ENCODE measurements at places on chromosomes 1 and 21.

- no peak for DNase-seq
Measured at GRCh38 chr1:71618191-71618590, 537.4 kb upstream of the ZRANB2 start.

DNA sequence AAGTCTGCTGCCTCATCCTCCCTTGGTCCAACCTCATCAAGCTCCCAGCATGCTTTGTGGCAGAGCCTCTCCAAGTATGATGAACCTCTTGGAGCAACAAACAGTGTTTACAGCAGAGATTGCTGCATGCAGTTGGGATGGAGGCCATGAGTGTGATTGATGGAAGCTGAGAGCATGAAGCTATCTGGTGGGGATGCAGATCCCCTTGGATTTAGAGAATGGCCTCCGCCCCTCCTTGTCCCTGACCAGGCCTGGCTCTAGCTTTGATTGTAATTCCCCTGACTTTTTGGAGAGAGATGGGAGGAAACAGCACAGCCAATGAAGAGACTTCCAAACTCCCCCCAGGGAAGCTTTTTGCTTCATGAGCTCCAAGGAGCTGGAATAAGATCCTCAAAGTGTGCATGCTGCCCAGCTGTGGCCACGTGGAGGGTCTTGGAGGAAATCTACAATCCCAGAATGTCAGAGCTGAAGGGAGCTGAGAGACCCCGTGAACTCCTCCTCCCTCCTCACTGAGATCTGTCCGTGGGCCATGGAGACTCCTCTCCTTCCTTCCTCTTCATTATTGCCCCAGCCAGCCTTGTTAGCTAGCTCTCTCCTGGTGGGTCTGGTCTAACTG lies 165.3 kb upstream of the USP24 start:
- no peak for DNase-seq

DNA sequence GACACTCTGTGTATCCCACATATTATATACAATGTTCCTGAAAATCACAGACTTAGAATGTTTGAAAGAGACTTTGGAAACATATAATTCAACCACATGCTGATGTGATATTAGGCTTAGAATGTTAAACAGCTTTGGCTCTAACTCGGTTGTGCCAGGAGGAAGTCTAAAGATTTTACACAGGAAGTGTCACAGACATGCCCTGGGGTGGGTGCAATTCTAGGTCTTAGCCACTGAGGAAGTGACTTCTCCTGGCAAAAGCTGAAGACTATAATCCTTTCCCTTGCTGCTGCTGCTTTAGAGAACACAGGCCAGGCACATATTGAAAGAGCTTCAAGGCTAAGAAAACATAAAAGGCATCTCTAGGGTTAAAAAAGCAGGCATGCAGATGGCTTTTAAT lies 51.0 kb downstream of the RPL5 start:
- no peak for DNase-seq

- DNase-seq, result no peak
Measured at GRCh38 chr1:211781260-211781659, 49.3 kb downstream of the LPGAT1 start.

- no peak for DNase-seq
Measured at GRCh38 chr1:43419627-43420425, 30.1 kb downstream of the SZT2 start.

DNA sequence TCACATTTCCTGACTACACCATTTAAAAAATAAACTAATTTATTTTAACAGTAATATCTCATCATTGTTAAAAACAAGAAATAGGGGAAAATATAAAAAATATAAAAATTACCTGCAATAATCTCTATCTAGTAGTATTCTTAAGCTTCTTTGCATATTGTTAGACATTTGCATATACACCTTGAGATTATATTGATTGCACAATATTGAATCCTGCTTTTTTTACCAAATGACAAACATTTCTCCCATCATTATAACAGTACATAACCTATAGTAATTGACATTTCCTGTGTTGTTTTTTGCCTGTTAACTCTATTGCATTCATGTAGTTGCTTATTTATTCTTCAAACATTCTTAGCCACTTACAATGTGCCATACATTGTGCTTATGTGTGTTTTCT lies 11.7 kb upstream of the CR1L start:
- no peak for DNase-seq

GRCh38 chr1:25504706-25505595 lies 38.5 kb upstream of the LDLRAP1 start:
- DNase-seq, result no peak

DNA sequence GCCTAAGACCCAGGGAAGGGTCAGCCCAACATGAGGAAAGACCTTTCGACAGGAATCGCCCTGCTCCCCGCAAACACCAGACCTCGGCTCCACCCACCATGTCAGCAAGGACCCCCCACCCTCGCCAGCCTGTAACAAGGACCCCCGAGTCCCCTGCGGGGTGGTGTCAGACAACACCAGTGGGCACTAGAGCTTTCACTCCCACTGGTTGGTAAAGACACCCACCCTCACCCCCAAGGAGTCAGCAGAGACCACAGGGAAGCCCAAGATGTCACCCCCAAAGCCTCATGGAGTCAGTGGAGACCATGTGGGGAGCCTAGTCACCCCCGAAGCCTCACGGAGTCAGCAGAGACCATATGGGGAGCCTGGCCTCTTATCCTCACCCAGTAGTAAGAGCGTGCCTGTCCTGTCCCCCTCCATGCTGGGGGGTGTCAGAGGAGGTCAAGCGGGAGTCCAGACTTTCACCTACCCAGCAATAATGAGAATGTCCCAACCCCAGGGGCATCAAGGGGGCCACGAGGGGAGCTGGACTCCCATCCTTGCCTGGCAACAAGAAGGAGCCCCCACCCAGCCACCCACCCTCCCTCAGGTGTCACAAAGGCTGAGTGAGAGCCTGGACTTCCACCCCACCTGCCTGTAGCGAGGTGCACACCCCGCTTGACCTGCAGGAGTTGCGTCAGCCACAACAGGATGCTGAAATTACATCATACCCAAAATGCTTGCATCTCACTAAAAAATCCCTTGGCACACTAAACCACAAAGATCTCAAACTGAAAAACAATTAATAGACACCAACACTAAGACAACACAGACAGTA lies 24.8 kb downstream of the SLC19A1 start:
- DNase-seq, result no peak

DNA sequence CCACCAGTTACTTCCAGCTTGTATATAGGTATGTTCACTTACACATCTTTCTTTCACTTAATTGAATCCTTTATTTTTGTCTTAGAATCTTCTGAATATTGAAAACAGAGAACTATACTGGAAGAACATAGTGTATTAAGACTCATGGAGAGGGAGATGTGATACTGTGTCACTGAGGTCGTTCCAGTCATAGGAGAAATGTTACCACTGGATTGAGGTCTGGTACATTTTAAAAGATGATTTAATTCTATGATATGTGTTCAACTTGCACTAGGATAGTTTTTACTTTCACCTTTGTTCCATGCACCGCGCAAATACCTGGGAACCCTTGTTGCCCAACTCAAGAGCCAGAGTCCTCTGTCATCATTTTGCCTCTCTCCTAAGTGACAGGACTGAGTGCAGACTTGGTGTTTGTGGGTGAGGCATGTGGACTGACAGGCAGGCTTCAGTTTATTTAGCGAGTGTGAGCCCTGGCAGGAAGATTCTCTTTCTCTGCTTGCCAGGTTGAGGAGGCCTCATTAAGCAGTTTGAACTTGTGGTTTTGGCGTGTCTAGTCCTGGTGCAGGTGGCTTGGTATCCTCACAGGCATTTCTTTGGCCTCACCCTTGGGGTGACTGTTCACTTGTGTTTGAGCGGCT lies 63.7 kb downstream of the DYRK1A start:
- DNase-seq, result no peak

- no peak for DNase-seq
Measured at GRCh38 chr1:86370601-86371022, 25.5 kb downstream of the ODF2L start.

- no peak for DNase-seq
Measured at GRCh38 chr1:231896806-231897205, 270.2 kb downstream of the DISC1 start.

- DNase-seq, result no peak
Measured at GRCh38 chr1:207401578-207401977, 52.5 kb upstream of the CR2 start.

- no peak for DNase-seq
Measured at GRCh38 chr1:35574655-35575415, 1.7 kb downstream of the TFAP2E start.

DNA sequence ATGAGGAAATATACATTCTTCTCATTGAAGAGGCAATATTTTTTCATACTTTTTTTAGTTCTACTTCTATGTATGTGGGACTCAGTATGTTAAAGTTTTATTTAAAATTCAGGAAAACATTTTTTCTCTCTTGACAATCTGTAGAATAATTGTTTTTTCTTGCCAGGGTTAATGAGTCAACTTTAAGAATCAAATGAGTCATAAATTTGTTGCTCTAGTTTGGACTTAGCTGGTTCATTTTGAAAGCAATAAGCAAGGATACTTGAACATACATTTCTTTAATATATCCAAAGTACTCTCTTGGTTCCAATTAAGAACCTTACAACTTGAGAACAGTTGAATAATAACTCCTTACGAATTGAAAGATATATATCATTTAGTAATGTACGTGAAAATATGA lies 1145.3 kb upstream of the B3GALT2 start:
- DNase-seq, result no peak

All from NCI-H345 (cell line).